Muscle of arm (tissue), 14 donors: ENCODE measurements at places on chromosomes 1 and 21. TPM values are rescaled to one million over a fixed set of nuclear protein-coding genes. Genes with fewer than 3 reads are reported as not detected.
A peak's percentile ranks its signal among the peaks of the same experiment; 100 is the strongest.

GRCh38 chr1:238063454-238063853 is 172.7 kb upstream of the ZP4 start:
- DNase-seq = peak; percentile 1

The SH3BGRL3 gene
- 51.0 TPM for polyA plus RNA-seq

The DDR2 gene
- 60.3 TPM for polyA plus RNA-seq

GRCh38 chr1:61111084-61112004 is 29.0 kb downstream of the NFIA start:
- no peak for DNase-seq

DNA sequence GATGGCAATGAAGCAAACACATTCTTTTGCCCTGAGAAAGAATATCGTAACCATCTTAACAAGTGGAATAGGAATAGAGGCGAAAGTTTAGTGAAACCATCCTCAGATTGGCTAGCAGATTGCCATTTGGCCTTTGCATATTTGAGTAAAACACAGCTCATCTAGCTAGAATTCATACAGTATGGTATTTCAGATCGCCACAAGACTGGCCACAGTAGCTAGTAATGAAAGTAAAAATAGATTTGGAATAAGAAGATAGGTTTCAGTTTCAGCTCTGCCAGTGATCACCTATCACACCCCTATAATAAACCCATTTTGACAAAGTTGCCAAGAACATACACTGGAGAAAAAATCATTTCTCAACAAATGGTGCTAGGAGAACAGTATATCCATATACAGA is 294.9 kb downstream of the LRRIQ3 start:
- no peak for DNase-seq

The UBL4B gene
- polyA plus RNA-seq = not detected

GRCh38 chr1:199265319-199265718 is 626.5 kb downstream of the PTPRC start:
- no peak for DNase-seq

GRCh38 chr1:199913318-199913717 is 114.2 kb upstream of the NR5A2 start:
- DNase-seq = no peak

DNA sequence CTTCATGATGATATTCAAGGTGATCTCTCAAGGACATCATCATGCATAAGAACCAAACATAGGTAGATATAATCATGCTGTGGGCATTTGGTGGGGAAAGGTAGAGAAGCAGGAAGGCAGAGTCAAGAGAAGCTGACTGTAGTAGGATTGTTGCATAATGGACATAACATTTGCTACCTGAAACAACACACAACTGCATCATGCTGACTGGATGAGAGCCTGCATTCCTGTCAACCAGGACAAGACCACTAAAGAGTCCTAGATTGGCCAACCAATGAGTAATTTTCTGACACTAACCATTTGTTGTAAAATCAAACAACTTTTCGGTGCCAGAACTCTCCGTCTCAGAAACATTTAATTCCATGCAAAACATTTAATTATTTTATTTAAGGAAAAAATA is 377.2 kb downstream of the PLPP3 start:
- DNase-seq = no peak

The HHIPL2 gene
- polyA plus RNA-seq = 0.53 TPM

- DNase-seq = peak; percentile 13
These were observed 56.7 kb downstream of the MRPS6 start for GRCh38 chr21:34129901-34130715.

- no peak for DNase-seq
These were observed 69.4 kb downstream of the CACHD1 start for GRCh38 chr1:64539289-64539688.

- peak; percentile 86 for DNase-seq
These were observed 3.6 kb upstream of the KIAA2013 start for GRCh38 chr1:11929849-11930248.

DNA sequence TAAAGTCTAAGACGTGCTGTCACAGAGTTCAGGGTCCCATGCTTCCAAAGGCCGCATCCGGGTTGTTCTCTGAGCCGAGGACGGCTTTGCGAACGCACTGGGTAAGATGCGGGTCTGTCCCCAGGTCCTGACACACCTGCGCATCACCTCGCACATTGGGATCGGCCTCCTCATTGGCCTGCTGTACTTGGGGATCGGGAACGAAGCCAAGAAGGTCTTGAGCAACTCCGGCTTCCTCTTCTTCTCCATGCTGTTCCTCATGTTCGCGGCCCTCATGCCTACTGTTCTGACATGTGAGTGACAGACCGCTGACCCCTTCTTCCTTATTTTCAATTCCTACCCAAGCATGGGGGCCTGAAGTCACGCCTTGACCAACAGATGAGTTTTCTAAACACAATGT is 25.3 kb downstream of the TFF3 start:
- DNase-seq = no peak

The CXADR gene
- 0.98 TPM for polyA plus RNA-seq

- peak; percentile 2 for DNase-seq
These were observed 132.7 kb upstream of the SERTAD4 start for GRCh38 chr1:210099921-210100320.

The OR10R2 gene
- not detected for polyA plus RNA-seq

GRCh38 chr1:164619006-164619784 is 60.2 kb downstream of the PBX1 start:
- no peak for DNase-seq

The MRPS21 gene
- polyA plus RNA-seq = 43.2 TPM

DNA sequence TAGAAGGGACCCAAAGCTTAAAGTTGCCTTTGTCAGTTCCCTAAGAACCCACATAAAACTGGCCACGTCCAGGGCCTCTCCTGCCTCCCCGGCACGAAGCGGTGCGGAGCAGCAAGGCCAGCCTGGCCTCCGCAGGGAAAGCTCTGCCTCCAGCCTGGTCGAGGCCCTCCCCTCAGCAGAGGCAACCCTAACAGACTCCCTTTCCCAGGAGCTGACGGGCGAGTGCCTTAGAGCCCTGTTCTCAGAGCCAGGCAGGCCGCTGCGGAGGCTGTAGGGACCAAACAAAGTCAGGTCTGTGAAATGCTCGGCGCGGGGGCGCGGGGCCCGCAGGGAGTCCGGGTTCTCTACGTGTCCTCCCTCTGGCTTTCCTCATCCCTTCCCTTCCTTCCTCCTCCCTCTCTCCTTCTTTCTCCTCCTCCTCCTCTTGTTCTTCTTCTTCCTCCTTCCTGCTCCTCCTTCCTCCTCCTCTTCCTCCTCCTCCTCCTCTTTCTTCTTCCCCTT is 40.7 kb downstream of the RIPK4 start:
- no peak for DNase-seq

GRCh38 chr1:155202731-155203515 is 4.8 kb downstream of the THBS3 start:
- no peak for DNase-seq
